CD4-positive, alpha-beta T cell treated with Interleukin-2 at 100 ng/mL for 4 hours (primary cell): ENCODE measurements at places on chromosomes 3 and 15.

- DNase-seq: no peak
Measured at GRCh38 chr3:73493543-73494308, 131.0 kb downstream of the PDZRN3 start.

DNA sequence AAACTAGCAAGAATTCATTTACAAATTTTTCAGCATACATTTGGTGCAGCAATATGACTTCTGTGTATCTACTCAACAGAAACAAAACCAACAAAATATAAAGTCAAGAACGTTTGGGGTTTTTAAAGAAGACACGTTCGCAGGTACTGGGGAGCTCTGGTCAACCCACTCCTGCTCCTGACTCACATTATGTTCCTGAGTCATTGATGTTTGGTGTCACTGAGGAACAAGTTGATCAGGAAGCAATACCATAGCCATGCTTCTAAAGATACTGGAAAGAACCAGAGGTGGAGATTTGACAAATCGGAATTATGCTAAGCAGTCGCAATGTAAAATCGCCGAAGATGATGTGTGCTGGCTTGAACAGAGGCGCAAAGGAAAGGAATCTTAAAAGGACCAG is 22.0 kb downstream of the SLC4A7 start:
- DNase-seq: no peak

- no peak for DNase-seq
Measured at GRCh38 chr3:15781637-15782402, 16.0 kb downstream of the ANKRD28 start.

DNA sequence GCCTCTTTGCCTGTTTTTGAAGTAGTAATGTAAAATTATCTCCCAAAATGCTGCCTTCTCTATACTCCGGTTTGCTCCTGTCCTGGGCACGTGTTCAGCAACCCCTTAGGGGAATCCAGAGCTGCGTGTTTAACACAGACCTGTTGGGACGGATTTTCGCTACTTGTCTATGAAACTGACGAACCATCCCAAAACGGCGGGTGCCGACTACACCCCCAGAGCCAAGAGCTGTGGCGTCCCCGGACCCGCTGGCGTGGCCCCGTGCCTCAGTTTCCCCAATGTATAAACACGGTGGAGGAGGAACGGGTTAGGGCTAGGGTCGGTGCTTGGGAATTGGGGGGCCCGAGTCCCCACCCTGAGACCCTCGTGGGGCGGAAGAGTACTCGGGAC is 473 bp downstream of the FHIT start:
- DNase-seq: peak; percentile 3

GRCh38 chr3:180382638-180383180 is 219.3 kb upstream of the TTC14 start:
- no peak for DNase-seq

GRCh38 chr15:62770111-62770660 is 272.4 kb upstream of the TPM1 start:
- no peak for DNase-seq

- DNase-seq: no peak
Measured at GRCh38 chr3:182261041-182261440, 532.3 kb upstream of the ATP11B start.

DNA sequence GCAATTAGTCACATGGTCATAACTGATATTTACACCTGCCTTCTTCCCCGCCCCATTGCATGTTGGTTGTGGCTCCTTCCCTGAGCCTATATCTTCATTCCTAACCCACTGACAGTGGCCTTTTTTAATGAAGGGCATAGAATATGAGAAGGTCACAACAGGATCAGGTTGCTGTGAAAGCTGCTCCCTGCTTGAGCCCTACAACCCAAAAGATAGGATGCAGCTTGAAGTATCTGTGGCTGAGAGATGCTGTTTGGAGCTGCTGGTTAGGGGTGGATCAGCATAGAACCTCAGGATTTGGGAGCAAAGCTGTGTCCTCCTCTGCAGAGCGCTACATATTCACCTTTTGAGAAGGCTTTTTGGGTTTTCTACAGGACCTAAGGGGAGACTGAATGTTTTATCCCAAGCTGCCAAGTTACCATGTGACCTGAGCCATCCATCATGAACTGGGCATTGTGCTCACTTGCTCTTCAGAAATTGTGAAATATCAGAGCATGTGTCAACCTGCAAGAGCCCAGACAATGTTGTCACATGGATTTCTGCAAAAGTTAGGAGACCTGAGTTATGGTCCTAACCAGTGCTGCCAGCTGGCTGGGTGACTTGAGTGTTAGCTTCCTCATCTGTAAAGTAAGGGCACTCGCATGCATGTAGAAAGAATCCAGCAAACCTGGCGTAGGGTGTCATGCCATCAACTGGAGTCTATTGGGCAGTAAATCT is 49.8 kb upstream of the ARL8B start:
- no peak for DNase-seq

- no peak for DNase-seq
Measured at GRCh38 chr3:71168880-71169411, 414.6 kb downstream of the FOXP1 start.

DNA sequence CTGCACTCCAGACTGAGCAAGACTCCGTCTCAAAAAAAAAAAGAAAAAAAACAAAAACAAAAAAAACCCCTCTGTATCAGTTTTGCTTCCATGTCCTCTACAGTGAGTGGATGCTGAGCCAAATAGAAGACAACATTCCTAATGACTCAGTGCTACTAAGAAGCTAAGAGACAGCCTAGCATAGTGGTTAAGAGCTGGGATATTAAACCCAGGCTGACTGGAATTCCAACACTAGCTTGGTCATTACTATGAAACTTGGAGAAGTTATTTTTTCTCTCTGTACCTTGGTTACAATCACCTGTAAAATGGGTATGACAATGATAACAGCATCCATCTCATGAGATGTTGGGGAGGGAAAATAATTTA is 60.9 kb upstream of the PYGO1 start:
- DNase-seq: no peak

- no peak for DNase-seq
Measured at GRCh38 chr15:35060591-35060990, 24.5 kb downstream of the NANOGP8 start.

GRCh38 chr15:28123408-28124023 is 24.4 kb upstream of the OCA2 start:
- DNase-seq: peak; percentile 39

DNA sequence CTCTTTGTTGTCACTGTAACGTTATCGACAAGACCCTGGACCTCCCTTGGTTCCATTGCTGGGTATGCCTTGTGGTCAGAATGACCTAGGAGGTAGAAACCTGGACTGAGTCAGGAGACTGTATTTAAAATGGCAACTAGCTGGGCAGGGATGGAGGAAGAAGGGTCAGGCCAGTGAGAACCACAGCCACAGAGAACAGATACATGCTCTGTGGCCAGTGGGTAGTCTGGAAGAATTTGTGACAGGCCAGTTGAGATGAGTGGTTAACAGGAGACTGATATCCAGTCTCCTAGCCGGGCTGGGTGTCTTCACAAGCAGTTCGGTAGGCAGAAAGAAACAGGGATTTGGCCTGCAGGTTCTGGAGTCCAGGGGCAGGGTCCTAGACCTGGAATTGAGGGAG is 58.9 kb downstream of the SNRK start:
- no peak for DNase-seq

GRCh38 chr3:23455084-23455483 is 252.0 kb downstream of the UBE2E2 start:
- DNase-seq: no peak

- no peak for DNase-seq
Measured at GRCh38 chr3:174208161-174208560, 651.0 kb upstream of the NAALADL2 start.

- DNase-seq: no peak
Measured at GRCh38 chr15:29656636-29657475, 165.4 kb downstream of the TJP1 start.

- DNase-seq: peak; percentile 4
Measured at GRCh38 chr3:100087198-100087597, 27.1 kb downstream of the FILIP1L start.

DNA sequence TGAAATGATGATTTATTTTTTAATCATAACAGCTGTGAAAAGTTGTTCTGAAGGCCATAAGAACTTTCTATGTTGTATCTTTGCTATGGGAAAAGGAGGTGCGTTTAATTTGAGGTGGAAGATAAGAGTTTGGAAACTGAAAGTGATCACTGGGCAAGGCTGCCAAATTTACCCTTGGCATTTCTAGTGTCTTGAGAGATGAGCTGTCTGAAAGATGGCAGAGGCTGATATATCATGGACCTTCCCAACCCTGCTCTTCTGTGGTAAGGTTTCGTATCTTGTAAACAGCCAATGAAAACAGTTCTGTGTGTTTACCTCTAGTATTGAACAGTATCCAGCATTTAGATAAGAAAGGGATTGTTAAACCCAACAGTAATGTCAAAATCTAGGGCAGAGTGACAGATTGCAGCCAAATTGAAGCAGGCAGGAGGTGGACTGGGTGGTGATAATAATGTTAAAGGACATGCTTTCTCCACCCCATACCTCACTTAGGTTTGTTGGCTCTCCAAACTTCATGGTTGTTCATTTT is 15.8 kb upstream of the NFKBIZ start:
- peak; percentile 26 for DNase-seq

- peak; percentile 17 for DNase-seq
Measured at GRCh38 chr3:184815046-184815930, 3.3 kb downstream of the VPS8 start.

GRCh38 chr15:33080006-33080405 is 114.5 kb downstream of the FMN1 start:
- DNase-seq: no peak

- DNase-seq: no peak
Measured at GRCh38 chr3:58502872-58503271, 11.0 kb downstream of the KCTD6 start.

DNA sequence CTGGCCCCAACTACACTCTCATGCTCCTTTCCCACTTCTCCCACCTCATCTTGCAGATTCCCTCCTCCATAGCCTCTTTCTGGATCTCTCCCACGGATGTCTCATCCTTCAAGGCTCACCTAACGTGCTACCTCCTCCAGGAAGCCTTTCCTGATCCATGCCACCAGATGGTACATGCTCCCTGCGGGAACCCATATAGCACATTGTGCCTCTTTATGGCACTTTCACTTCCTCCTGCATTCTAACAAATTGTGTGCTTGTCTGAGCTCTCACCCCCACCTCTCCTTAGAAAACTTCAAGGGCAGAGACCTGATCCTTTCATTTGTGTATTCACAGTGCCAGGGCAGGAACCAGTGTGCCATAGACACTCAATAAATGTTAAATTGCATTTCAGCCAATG is 63.0 kb downstream of the HES1 start:
- no peak for DNase-seq

DNA sequence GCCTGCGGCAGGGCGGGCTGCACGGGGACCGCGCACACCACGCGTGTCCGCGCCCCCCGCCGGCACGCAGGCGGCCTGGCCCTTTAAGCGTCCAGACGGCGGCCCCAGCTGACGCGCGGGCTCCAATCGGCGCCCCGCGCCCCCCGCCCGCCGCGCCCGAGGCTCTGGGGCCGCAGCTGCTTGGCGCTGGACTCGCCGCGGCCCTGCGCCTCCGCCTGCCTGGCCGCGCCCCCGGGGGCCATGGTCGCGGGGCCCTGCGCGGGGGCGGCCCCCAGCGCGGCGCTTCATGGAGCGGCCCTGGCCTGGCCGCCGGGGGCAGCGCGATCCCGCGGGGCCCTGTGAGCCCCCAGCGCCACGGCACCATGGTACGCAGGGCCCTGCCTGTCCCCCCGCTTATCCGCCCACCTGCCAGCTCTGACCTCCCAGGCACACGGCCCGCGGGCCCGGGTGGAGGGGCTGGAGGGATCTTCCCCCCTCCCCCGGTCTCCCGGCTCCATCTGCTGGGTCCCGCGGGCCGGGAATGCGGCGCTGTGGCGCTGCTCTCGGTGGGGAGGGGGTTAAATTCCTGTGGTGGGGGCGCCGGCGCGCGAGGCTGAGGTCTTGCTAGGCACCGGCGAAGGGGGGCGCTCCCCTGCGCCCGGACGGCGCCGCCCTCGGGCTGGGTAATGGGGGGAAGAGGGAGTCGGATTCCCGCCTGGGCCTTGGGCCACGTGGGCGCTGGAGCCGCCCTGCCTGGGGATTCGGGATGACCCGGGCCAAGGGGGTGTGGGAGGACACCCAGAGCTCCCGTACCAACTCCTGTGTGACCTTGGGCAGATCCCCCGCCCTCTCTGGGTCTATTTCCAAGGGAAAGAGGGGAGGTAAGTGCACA is 1.1 kb downstream of the ZBTB47 start:
- no peak for DNase-seq

GRCh38 chr3:188348435-188349244 is 194.7 kb downstream of the LPP start:
- DNase-seq: no peak

- no peak for DNase-seq
Measured at GRCh38 chr15:87365186-87365585, 891.4 kb downstream of the NTRK3 start.

DNA sequence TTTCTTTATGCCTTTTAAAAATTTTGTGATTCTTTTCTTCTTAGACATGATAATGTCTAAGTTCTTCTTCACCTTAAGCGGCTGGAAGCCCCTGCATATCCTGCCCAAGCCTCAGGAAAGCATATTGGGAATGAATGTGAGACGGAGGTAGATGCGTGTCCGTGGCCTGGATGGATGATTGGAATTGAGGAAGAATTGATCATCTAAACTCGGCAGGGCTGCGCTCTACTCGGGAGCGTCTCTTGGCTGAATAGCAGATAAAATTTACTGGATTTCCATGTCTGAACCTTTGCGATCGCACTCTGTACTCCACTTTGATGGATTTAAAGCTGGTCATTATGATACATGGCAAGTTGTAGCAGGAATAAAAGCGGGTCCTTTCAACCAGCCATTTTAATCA is 406.7 kb upstream of the ONECUT1 start:
- no peak for DNase-seq

- DNase-seq: no peak
Measured at GRCh38 chr15:40239693-40240618, 1.1 kb downstream of the PAK6 start.

DNA sequence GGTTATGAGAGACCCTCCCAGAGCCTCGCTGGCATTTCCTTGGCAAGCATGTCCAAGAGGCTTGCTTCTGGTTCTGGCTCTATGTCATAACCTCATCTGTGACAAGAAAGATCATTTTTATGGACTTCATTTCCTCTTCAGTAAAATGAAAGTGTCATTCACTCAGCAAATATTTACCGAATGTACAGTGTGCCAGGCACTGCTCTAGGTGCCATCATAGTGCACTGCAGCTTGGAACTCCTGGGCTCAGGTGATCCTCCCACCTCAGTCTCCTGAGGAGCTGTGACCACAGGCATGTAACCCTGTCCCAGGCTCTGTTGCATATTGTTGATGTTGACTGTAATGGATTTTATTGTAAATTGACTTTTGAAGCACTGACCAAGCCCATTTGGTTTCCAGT is 18.7 kb upstream of the ITPKA start:
- DNase-seq: no peak

DNA sequence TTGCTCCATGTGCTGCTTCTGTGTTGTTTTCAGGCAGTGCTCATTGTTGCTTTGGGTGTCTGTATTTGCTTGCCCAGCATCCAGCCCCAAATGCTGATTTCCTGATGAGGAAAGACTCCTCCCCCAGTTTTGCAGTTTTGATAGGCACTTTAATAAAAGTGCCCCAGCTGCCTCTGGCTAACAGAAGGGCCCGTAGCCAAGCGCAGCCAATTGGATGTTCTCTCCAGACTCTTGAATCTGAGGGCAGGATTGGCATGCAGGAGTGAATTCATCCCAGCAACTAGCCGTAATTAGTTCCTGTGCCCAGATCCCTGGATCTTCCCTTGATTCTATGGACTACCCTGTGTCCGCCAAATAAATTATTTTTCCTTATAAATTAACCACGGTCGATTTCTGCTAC is 14.8 kb upstream of the SEMA5B start:
- DNase-seq: no peak
